ENCODE measurements at places on chromosomes 7 and 10.

- DNase-seq = no peak
Measured at GRCh38 chr7:147089051-147089461, 972.5 kb downstream of the CNTNAP2 start.

GRCh38 chr7:40808378-40808942, 673.7 kb downstream of the SUGCT start:
- no peak for DNase-seq

DNA sequence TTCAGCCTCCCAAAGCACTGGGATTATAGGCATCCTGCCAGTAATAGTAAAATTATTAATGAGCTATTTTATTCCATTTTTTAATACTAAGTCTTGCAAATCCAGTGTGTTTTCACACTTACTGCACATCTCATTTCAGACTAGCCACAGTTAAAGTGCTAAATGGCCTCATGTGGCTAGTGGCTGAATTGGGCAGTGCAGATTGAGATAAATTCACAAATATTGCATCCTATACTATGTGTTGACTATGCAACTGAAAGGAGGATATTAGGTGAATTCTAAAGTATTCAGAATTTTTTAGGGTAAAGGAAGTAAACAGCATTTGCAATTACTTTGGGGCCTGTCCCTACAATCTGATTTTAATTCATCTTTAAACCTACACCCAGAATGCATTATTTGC, 10.2 kb downstream of the APBB1IP start:
- no peak for DNase-seq

DNA sequence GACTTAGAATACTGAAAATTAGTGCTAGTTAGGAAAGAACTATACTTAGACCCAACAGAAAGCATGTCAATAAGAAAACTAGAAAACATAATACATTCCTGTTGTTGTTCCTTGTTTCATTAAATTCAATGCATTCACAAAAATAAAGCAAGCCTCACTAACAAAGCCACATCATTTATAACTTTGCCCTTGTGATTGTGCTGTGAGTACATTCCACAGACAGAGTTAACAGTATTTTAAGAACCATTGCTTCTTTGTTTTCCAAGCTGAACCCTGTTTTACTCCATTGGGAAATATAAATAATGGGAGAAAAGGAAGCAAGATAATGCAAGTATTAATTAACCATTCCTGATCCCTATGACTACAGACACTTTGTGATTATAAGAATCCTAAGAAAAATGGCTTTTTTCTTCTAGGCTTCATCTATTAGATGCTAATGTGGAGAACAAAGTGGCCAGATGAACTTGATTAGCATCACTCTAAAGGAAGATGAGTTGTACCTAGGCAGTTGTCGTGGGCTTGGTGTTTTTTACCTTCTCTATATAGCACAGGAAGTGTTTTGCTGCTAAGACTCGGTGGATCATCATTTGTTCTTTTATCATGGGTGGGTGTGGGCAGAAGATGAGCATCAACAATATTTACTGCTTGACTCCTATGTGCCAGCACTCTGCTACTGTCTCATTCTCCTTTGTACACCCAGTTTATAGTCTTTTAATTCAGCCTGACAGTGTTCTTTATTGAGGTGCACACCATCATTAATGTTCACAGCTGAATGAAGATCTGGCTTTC, 34.2 kb upstream of the ZNRF2 start:
- no peak for DNase-seq

- no peak for DNase-seq
Measured at GRCh38 chr10:44234483-44234875, 150.4 kb downstream of the CXCL12 start.

DNA sequence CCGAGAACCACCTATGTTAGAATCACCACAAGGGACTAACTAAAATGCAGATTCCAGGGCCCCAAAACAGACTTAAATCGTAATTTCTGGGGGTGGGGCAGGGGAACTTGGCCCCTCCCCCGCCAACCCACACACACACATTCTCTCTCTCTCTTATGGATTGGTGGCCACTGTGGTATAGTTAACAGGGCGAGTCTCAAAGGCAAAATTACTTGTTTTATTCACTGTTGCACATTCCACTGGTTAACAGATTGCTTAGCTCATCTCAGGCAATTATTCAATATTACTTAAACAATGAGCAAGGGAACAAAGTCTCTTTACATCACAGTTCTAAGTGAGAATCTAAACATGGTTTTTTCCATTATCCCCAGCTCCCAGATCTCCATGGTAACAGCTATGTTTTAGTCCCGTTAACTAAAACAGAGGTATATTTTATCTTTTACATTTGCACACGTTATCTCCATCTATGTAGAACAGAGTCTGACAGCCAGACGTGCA, 38.5 kb downstream of the IGF2BP3 start:
- DNase-seq = no peak

DNA sequence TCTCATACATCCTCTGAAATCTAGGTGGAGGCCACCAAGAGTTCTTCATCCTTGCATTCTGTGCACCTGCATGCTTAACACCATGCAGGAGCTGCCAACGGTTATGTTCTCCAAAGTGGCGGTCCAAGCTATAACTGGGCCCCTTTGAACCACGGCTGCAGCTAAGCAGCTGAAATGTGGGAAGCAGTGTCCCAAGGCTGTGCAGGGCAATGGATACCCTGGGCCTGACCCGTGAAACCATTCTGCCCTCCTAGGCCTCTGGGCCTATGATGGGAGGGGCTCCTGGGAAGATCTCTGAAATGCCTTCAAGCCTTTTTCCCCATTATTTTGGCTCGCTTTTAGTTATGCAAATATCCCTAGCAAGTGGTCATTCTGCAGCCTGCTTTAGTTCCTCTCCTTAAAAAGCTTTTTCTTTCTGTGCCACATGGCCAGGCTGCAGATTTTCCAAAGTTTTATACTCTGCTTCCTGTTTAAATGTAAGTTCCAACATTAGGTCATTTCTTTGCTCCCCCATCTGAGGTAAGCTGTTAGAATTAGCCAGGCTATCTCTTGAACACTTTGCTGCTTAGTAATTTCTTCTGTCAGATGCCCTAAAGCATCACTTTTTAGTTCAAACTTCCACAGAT, 7.7 kb upstream of the GTPBP4 start:
- no peak for DNase-seq

DNA sequence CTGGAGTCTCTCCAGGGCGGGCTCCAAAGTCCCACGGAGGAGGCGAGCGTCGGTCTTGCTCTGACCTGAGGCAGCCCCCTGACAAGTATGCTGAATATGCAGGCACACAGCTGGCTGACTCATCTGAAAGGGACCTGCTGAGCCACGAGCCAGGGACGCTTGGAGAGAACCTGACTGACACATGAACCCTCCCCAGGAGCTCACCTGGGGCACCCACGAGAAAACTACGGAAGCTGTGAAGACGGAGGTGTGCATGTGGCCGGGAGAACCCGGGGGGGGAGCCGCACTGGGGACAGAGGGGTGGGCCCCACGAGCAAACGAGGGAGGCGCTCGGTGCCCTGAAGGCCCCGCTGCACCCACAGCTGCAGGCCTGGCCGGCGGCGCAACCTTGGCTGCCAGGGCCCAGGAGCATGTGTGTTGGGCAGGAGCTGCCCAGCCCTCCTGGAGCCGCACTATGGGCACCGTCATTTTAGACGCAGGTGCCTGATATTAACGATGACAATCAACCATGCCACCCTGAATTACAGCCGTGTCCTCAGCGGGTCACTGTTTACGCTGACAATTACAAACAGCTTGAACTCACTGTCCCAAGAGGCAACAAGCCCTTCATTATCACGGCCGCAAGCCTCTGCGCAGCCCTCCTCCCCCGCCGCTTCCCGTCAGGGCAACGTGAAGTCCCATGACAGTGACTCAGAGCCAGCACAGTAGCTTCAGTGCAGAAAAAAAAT, 64.7 kb downstream of the DIP2C start:
- DNase-seq = no peak

DNA sequence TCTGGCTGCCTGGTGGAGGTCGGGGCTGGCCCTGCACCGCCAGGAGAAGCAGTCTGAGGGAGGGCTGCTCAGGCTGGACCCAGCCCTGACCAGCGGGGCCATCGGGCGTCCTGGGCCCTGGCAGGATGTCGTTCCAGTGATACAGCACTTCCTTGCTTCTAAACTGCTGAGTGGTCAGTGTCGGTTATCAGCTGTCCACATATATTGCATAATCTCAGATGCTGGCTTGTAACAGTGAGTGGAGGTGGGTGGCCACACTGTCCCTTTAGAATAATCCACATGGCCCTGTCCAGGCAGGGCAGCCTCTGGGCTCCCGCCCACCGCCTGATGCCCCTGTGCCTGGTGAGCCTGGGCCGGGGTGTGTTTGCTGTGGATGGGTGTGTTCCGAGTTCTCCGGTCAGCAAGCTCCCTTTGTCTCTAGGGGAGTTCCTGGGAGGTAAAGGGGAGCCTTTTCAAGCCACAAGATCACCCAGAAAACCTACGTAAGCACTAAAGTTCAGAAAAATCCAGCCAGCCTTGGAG, 86.1 kb downstream of the LHPP start:
- DNase-seq = no peak

DNA sequence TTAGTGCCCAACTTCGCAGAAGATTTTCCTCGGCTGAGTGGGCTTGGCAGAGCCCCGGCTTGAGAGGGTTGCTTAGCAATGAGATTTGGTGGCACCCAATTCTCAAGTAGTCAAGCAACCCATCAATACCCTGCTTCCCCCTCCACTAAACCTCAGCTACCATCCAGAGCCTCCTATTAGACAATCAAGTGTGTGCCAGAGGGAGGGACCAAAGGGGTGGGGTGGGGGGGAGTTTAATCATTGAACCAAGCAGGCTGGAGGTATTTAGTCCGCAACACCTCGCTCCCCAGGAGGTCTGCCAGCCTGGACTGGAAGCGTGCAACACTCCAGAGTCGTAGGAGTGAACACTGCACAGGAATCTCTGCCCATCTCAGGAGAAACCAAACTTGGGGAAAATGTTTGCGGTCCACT, at the start of gene HKDC1:
TSS of gene HKDC1 (plus strand) at position 292 of the 411 bp plus-strand sequence. CDS start at position 396, 104 bp downstream.
- no peak for DNase-seq

DNA sequence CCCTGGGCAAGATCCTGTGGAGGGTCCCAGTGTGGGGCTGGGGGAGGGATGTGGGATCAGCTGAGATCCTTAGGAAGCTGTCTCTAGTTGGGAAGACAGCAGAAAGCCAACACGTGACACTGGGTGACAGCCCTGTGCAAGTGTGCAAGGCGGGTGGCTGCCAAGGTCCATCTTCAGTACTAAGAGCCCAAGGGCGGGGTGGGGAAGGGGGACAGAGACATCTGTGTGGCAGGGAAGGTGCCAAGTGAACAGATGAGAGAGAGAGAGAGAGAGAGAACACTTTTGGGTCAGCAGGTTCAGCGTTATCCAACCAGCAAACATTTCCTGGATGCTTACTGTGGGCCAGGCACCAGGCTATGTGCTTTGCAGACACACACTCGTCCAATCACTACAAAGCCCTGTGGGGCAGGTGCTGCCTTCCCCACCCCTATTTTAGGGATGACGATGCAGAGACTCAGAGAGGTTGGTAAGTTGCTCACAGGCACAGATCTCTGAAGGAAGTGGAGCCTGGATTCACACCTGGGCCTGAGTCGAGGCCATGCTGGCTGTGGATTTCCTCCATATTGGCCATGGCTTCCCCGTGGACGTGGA, 135.7 kb downstream of the GRK5 start:
- no peak for DNase-seq

DNA sequence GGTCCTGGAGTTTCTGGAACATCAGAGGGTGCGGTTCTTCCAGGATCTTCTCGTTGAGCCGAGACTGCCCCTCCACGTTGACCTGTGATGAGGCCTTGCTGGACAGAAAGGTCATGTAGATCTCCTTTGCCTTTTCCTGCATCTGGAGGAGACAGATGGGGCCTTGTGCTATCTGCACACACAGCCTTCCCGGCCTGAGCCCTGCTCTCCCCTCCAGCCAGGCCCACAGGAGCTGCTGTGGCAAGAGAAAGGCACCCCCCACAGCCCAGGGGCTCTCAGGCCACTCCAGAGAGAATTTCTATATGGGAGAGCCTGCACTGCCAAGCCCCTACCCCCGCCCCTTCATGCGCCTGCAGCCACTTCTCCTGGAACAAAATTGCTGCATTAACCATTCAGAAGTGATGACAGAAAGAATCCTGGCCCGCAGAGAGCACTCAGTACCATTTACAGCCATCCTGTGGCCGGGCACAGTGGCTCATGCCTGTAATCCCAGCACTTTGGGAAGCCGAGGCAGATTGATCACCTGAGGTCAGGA, 26.9 kb downstream of the RGS10 start:
- no peak for DNase-seq

DNA sequence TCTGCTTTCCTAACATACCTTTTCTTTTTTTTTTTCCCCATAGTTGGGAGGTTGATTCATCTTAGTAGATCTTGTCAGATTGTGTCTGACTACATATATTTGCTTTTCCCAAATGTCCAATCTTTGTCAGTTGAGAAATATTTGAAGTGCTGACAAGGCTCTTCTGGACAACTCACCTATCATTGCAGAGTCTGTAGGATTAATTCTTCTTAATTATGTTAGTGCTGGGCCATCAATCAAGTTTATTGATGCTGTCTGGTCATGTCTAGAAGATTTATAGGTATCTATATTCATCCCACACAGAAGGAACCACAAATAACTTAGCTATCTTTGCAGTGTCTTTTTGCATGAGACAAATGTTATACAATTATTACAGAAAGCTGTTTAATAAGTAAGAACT, 310.6 kb downstream of the ACTR3B start:
- no peak for DNase-seq

- DNase-seq = no peak
Measured at GRCh38 chr10:123786896-123787295, 104.7 kb downstream of the CPXM2 start.

GRCh38 chr7:16838386-16838785, 33.6 kb upstream of the AGR2 start:
- DNase-seq = no peak

DNA sequence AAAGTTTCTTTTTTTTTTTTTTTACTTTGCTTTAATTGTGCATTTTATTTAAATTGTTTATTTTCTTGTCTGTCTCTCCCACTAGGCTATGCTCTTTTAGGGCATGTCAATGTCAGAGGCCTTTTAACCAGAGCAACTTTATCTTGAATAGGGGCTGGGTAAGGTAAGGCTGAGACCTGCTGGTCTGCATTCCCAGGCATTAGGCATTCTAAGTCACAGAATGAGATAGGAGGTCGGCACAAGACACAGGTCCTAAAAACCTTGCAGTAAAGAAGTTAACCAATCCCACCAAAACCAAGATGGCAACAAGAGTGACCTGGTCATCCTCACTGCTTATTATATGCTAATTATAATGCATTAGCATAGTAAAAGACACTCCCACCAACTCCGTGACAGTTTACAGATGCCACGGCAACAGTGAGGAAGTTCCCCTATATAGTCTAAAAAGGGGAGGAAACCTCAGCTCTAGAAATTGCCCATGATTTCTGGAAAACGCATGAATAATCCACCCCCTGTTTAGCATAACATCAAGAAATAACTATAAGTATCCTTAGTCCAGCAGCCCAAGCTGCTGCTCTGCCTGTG, 47.0 kb upstream of the FRMD4A start:
- DNase-seq = no peak

Measured in mesothelial cell of epicardium (in vitro differentiated cells).